Activated CD8-positive, alpha-beta memory T cell treated with anti-CD3 and anti-CD28 coated beads for 36 hours (primary cell): ENCODE measurements at places on chromosomes 6 and 20. TPM values are rescaled to one million over a fixed set of nuclear protein-coding genes. Genes with fewer than 3 reads are reported as not detected.

GTSF1L gene
- not detected for total RNA-seq

SLC22A2 gene
- total RNA-seq, result not detected

BTNL2 gene
- not detected for total RNA-seq

BPIFB1 gene
- total RNA-seq, result not detected

FAM83C gene
- total RNA-seq, result not detected
